ENCODE measurements at places on chromosomes 3 and 15.

- DNase-seq = no peak
These were observed 206.6 kb downstream of the FOXP1 start for GRCh38 chr3:71376911-71377310.

DNA sequence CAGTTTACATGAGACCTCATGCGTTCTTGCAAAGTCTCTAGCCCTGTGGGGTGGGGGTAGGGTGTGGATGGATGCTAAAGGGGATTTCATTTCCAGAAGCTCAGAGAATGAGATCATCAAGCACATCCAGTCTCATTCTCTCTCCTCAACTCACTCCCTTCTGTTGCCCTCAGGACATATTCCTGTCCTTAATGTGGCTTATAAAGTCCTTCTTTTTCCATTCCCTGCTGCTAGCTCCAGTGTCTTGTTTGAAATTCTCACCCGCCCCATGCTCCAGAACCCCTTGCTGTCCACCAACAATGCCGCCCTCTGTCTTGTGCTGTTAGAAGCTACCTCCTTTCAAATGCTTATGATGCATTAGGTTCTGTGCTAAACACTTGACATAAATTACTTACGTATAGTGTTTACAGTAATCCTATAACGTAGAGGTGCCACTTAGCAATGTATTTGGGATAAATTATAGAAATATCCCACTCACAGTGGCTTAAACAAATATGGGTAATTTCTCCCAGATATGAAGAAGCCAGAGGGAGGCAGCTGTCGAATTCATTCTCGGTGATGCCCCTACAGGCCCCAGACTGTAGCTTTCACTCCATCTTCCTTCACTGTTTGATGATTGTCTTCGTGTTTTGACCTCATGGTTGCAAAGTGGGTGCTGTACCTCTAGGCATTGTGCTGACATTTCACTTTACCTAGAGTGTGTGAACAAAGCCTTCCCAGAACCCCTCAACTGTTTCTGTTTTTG is 273.1 kb upstream of the TBL1XR1 start:
- no peak for DNase-seq

DNA sequence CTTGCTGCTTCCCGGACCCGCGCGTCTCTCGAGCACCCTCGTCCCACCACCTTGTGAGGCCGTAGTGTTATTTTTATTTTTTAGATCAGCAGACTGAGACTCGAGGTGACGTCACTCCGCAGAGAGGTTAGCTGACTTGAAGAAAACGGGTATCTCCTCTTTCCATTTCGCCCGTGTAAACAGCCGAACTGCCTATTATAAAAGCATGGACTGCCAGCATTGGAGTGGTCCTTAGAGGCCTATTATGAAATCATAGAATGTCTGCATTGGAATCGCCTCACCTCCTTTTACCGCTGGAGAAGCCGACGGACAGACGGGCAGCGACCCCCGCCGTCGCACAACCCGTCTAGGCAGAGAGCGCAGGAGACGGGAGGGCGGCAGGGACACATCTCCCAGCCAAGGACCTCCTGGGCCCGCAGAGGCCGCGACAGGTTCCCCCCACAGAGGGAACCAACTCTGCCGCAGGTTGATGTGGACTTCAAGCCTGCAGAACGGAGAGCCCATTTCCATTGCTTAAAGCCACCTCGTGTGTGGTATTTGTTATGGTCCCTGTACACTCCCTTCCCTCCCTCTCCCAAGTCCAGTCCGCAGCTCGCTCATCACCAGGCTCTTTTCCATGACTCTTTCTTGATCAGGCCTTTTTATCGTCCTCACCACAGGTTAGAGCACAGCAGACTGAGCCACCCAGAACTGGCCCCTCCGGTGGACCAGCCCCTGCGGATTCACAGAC is 540 bp upstream of the PPP1R2 start:
- DNase-seq = no peak

GRCh38 chr3:49177073-49177472 is 5.7 kb downstream of the KLHDC8B start:
- no peak for DNase-seq

DNA sequence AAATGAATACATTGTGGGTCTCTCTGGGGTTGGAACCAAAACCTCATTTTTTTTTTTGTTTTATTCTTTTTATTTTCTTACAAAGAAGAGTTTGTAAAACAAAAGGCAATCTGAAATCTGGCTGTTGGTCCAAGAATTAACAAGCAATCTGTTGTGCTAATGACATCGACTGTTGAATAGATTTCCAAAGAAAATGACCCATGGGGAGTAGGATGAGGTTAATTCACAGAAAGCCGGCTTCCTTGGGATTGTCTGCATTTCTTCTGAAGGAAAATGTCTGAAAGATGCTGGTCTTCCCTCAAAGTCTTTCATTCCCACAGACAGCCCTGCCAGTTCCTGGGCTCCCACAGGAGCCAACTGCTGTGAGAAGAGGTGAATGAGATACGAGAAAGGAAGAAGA is 92.9 kb downstream of the LRRC3B start:
- DNase-seq = no peak

GRCh38 chr3:160196511-160197104 is 28.6 kb upstream of the C3orf80 start:
- DNase-seq = no peak

- DNase-seq = no peak
These were observed 14.8 kb upstream of the HDAC11 start for GRCh38 chr3:13465236-13465873.
